ENCODE measurements at places on chromosomes 13 and 19.

- DNase-seq: no peak
Measured at GRCh38 chr19:19444681-19445155, 39.2 kb downstream of the GATAD2A start.

DNA sequence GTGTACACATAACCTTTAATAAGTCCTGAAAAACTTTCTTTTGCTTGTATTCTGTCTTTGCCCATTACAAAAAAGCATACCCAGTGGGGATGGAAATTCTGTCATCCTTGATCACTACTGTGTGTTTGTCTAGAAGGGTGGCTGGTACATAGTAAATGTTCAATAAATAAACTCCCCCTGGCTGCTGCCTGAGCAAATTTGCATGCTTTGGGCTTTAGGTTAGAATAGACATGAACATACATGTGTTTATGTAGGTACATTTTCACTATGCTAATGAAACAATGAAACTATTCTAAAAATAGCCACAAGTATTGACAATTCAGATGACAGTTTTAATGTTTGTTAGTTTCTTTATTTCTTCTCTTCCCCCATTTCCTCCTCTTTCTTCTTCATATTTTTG lies 36.1 kb downstream of the TNFSF13B start:
- DNase-seq: no peak

- no peak for DNase-seq
Measured at GRCh38 chr13:44431150-44431549, 57.5 kb downstream of the SERP2 start.

GRCh38 chr19:8569066-8569771 lies 8.0 kb downstream of the MYO1F start:
- DNase-seq: peak; percentile 89

- DNase-seq: no peak
Measured at GRCh38 chr13:81927347-81927746, 1586.4 kb upstream of the SPRY2 start.

DNA sequence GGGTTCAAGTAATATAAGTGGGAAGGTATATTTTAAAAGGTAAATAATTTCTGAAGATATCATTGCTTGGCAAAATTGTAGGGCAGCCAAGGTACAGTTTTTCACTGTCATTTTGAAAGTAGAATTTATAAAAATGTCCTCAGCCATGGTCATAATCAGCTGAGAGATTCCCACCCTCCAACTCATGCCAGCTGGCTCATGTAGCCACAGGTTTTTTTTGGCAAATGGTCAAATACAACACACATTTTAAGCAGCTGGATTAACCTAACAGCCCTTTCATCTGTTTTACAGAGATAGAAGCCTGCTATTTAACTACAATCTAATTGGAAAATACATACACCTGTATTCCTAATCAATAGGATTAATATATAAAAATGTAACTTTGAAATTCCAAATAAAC lies 619.2 kb upstream of the SGCG start:
- no peak for DNase-seq

GRCh38 chr13:95862408-95862807 lies 185.5 kb downstream of the DNAJC3 start:
- no peak for DNase-seq

GRCh38 chr13:90534617-90535370 lies 812.7 kb upstream of the MIR17HG start:
- DNase-seq: no peak

DNA sequence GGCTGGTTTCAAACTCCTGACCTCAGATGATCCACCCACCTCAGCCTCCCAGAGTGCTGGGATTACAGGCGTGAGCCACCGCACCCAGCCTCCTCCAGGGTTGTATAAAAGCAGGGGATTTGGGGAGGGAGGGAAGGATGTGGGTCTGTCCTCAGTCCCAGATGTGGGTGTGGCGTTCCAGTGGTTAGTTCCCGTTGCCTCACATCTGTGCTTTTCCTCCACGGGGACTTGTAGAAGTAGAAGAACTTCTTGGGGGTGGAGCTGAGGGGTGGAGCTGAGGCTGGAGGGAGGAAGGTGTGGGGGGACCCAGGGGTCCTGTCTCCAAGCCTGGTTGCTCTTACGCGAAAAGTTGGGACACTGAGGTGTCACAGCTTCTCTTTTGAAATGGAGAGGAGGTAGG lies 514 bp upstream of the MCEMP1 start:
- peak; percentile 70 for DNase-seq

GRCh38 chr13:113137691-113138298 lies 15.2 kb downstream of the F10 start:
- no peak for DNase-seq

- DNase-seq: no peak
Measured at GRCh38 chr19:772730-773436, 22.0 kb downstream of the MISP start.

DNA sequence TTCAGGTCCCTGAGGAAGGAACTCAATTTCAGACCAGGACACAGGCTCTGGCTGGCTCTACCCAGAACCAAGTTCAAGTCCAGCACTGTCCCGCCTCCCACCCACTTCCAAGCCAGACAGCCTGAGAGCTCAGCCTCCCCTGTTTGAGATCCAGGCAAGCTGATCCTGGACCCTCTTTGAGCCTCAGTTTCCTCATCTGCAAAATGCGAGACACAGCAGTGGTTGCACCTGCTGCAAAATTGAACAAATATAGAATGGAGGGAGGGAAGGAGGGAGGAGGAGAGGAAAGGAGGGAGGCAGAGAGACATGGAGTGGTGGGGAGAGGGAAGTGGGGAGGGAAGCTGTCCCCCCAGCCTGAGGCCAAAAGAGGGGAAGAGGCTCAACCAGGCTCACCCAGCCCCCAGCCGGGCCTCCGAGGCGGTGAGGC lies 751 bp downstream of the TMEM221 start:
- no peak for DNase-seq

- DNase-seq: no peak
Measured at GRCh38 chr19:10872546-10873107, 1.3 kb downstream of the CARM1 start.

GRCh38 chr13:97429681-97430081 lies 4.3 kb upstream of the RAP2A start:
- DNase-seq: no peak

DNA sequence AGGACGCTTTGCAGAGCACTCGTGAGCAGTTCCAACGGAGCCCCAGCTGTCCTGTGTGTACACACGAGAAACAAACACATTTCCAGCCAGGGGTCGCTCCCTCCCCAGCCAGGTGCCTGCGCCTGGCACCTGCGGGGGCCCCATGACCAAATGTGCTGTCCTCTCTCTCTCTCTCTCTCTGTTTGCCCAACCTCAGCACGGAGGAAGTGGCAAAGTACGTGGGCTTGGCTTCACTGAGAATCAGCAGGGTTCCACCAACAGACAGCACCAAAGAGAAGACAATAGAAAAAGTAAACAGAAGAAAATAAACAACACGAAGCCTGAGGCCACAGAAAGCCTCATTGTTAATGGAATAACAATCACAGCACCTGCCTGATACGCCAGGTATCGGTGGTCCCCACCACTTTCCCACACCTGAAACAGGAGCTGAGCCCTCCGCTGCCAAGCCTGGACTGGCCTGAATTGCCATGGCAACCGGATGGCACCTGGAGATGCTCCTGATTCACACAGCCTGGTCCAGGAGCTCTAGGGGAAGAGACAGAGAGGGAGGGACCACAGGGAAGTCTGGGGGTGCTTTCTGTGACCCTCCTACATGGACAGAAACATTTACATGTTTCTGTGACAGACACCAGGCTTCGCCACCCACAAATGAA lies 103.9 kb upstream of the CACNA1A start:
- DNase-seq: peak; percentile 45
